ENCODE measurements at places on chromosomes 7 and 10. TPM values are rescaled to one million over a fixed set of nuclear protein-coding genes. Genes with fewer than 3 reads are reported as not detected.

The SEMA3E gene
- 0.13 TPM for polyA plus RNA-seq

The NYAP1 gene
- polyA plus RNA-seq, result 0.79 TPM

DNA sequence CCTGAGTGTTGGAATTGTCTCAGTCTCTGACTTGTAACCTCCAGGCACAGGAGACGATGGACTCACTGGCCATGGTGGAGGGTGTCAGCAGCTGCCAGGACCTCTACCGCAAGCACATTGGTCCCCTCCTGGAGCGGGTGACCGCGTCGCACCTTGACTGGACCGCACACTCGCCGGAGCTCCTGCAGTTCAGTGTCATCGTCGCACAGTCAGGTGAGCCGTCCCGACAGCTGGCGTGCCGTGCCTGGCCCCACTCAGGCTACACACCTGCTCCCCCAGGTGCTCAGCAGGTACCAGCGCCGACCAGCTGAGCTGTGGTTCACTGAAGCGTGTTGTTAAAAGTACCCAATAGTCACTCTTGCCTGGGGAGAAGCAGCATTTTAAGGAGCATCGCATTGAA, 36.7 kb upstream of the PRKAR1B start:
- no peak overlapping the region for H3K27ac ChIP-seq
- H3K4me1 ChIP-seq, result no peaks in the 10 kb centered on the region
- H3K27me3 ChIP-seq, result no peaks in the 10 kb centered on the region
- no peak overlapping the region for H3K4me3 ChIP-seq

- H3K27me3 ChIP-seq, result no peaks in the 10 kb centered on the region
- no peak overlapping the region for H3K4me3 ChIP-seq
- H3K36me3 ChIP-seq, result no peaks in the 10 kb centered on the region
- no peak overlapping the region for H3K27ac ChIP-seq
- no peaks in the 10 kb centered on the region for H3K4me1 ChIP-seq
Measured at GRCh38 chr10:12387561-12388210, 38.3 kb downstream of the CAMK1D start.

- DNase-seq, result no peak
- H3K36me3 ChIP-seq, result no peaks in the 10 kb centered on the region
- peaks cover 3% of the 10 kb centered on the region for H3K4me1 ChIP-seq
- H3K27me3 ChIP-seq, result peaks cover 10% of the 10 kb centered on the region
Measured at GRCh38 chr10:104579136-104579535, 62.0 kb upstream of the SORCS3 start.

- no peak for DNase-seq
- H3K27me3 ChIP-seq, result no peaks in the 10 kb centered on the region
- no peaks in the 10 kb centered on the region for H3K4me1 ChIP-seq
- H3K27ac ChIP-seq, result no peak overlapping the region
- H3K4me3 ChIP-seq, result no peak overlapping the region
Measured at GRCh38 chr10:48839809-48840679, 99.6 kb downstream of the LRRC18 start.

The UTF1 gene
- polyA plus RNA-seq, result not detected

The EBLN1 gene
- not detected for polyA plus RNA-seq

DNA sequence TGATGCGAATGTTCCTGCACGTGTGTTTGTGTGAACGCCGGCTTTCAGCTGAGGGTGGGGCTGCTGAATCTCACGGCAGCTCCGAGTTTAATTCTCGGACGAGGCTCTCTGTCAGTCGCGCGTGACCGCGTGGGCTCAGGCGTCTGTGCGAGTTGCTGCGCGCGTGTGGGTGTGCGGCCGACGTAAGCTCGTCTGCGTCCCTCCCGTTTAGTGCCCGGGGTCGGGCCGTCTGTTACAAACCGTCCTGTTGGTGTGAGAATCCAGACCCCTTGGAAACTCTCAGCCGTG, 41.6 kb upstream of the CFAP46 start:
- no peak for DNase-seq
- no peaks in the 10 kb centered on the region for H3K4me1 ChIP-seq
- no peak overlapping the region for H3K4me3 ChIP-seq
- no peaks in the 10 kb centered on the region for H3K27me3 ChIP-seq

The SMO gene
- polyA plus RNA-seq, result 2.5 TPM

DNA sequence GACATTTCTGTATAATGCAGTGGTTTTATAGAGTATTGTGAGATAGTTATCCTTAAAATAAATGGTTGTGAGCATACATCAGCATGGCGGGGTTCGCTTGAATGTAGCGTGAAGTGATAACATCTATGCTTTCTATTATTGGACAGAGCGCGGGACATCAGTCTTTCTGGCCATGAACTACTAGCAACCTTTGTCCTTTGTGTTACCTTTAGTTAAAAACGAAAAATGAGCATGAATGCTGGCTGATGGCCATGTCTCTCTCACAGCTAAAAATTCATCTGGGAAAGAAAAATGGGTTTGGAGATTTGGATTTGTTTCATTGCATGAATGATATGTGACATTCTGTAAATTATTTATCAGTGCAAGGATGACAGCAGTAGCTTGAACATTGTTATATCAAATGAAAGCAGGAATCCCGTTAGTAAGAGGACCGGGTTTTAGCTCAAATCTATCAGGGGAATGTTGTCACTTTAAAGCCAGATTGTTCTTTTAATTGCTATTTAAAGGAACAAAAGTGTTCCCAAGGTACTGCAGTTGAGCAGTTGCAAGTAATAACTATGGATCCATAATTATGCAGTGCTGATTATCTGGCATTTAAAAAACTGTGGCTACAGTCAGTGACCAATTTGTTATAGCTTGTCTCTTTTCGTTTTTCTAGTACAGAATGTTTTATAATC, 131.0 kb downstream of the KAT6B start:
- H3K36me3 ChIP-seq, result no peaks in the 10 kb centered on the region
- DNase-seq, result no peak
- no peak overlapping the region for H3K27ac ChIP-seq
- no peaks in the 10 kb centered on the region for H3K27me3 ChIP-seq
- H3K4me3 ChIP-seq, result no peak overlapping the region

DNA sequence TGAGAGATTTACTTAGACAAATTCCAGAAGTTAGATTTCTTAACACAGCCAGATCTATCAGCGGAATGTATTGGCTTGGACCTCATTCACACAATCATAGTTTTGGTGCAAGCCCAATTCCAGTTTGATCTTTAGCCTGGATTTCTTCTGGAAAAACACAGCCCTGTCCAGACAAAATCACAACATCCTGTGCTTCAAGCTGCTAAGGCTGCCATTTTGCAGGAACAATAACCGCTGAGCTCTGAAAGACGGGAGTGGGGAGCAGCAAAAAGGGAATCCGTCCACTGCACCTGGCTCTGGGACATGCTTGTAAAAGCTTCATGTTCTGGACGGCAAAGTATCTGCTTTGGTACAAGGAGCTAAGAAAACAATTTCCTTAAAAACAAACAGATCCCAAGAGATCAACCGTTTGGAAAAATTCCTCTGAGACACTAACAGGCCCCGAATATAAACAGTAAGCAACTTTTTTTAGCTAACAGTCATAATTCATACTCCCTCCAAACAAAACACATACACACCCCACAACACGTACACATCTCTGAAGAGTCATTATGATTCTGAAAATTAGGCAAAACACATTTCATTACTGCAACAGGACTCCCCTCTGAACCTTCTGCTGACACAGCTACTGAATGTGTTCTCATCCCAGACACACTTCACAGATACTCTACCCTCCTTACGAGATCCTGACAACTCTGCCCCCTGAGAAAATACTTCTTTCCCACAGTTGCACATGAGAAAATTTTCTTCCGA, 32.4 kb downstream of the ITIH5 start:
- H3K36me3 ChIP-seq, result no peaks in the 10 kb centered on the region
- H3K27me3 ChIP-seq, result no peaks in the 10 kb centered on the region
- no peak for DNase-seq
- no peaks in the 10 kb centered on the region for H3K4me1 ChIP-seq
- no peak overlapping the region for H3K4me3 ChIP-seq

The BTBD16 gene
- not detected for polyA plus RNA-seq

DNA sequence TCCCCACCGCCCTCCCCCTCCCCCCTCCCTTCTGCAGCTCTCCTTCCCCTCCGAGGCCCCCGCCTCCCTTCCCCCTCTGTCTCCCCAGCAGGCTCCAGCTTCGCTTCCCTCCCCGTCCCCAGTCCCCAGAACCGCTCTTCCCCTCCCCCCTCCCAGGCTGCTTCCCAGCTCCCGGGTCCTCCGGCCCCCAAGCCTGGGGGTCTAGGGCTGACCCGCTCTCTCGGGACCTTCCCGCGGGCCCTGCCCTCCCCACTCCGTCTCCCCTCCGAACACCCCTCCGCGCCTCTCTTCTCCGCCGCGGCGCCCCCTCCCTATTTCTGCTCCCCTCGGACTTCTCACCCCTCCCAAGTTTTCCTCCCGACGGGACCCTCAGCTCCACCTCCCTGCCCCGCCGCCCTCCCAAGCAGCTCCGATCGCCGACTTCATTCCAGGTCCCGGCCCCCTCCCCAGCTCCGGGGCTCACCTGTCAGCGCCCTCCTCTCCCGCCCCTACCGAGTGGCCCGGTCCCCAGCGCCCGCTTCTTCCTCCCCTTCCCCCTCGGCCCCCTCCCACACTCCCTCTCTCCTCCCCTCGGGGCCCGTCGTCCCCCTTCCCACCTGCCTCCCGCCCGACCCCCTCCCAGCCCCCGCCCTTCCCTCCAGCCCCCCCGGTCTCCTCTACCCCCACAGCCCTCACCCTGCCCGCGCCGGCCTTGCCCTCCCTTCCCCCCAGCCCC, 990 bp downstream of the ZNF467 start:
- no peak for DNase-seq
- H3K4me1 ChIP-seq, result peaks cover 14% of the 10 kb centered on the region
- H3K36me3 ChIP-seq, result peaks cover 21% of the 10 kb centered on the region
- peak overlapping the region; percentile 64 for H3K27ac ChIP-seq

Measured in adrenal gland (tissue), 19 donors.